ENCODE measurements at places on chromosomes 5 and 9.

DNA sequence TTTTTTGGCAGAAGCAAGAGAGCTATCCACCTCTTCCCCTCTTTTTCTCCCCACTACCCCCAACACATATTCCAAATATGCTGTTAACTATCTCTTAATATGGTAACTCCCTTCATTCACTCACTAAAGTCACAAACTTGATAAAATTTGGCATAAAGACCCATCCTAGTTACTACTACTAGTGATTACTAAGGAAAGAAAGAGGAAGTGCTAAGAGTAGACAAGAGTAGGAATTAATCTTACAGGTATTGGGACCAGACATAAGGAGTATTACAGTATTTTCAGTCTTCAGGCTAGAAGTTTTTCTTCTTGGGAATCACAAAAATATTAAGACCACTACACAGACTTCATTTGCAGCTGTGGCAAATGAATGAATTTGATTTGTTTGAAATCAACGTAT lies 2.2 kb downstream of the ADAMTS6 start:
- no peak for DNase-seq

GRCh38 chr5:16450163-16450562 lies 15.4 kb downstream of the ZNF622 start:
- DNase-seq: no peak

DNA sequence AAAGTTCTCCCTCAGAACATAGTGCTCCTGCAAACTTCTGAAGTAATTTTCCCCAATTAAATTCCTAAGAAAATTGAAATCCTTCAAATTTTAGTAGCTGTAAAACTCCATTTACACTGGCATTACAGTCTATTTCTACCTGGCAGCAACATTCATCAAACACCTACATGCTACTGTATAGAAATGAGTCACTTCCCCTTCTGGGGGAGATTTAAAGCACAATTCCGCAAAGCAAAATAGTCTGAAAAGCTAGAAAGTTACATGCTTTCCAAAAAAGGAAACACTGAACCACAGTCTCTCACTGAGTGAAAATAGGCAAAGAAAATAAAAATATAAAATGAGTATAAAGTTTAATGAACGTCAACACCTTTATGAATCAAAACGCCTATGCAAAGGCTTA lies 43.3 kb downstream of the MCTP1 start:
- no peak for DNase-seq

DNA sequence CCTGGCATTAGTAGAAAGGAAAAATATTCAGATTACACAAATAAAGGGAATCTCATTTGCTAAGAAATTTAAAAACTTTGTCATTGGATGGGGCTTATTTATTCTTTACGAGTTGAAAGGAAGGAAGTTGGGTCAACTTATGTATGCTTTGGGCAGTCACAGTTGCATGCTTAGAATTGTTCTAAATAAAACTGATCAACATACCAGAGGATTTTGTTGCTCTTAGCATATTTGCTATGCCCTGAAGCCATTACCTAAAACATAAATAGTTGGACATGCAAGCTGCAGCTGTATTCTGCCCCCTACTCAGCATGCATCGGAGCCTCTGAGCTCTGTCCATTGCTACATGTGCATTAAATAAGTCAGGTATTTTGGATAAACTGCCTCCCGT lies 172.7 kb upstream of the MEF2C start:
- DNase-seq: no peak

DNA sequence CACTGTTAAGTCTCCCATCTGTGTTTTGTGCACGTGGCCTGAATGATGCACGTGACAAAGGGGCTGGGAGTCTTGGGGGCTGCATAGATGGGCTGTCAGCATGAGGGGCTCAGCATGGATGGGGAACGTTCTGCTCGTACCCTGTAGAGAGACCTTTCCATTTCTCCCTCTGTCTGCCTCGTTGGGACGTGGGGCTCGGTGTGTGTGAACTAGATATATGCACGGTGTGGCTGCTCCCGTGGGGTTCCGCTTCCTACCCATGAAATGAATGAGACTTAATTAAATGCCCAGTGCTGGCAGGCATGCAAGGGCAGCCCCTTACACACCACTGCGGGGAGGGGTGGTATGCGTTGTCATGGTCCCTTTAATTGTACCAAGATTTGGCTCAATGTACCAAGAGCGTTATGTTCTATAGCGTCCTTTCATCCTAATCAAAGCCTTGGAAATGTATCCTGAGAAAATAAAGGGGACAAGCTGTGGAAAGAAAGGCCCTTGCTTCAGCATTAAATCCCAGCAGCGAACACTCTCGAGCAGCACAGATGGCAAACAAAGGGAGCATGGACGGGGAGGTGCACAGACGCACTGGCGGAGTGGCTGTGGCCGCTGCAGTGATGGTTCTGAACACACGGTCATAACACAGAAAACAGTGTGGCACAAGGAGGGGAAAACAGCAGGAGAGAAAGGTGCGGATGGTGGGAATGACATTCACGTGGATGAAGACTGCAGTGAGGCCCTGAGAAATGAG lies 66.8 kb downstream of the RASGEF1C start:
- no peak for DNase-seq

DNA sequence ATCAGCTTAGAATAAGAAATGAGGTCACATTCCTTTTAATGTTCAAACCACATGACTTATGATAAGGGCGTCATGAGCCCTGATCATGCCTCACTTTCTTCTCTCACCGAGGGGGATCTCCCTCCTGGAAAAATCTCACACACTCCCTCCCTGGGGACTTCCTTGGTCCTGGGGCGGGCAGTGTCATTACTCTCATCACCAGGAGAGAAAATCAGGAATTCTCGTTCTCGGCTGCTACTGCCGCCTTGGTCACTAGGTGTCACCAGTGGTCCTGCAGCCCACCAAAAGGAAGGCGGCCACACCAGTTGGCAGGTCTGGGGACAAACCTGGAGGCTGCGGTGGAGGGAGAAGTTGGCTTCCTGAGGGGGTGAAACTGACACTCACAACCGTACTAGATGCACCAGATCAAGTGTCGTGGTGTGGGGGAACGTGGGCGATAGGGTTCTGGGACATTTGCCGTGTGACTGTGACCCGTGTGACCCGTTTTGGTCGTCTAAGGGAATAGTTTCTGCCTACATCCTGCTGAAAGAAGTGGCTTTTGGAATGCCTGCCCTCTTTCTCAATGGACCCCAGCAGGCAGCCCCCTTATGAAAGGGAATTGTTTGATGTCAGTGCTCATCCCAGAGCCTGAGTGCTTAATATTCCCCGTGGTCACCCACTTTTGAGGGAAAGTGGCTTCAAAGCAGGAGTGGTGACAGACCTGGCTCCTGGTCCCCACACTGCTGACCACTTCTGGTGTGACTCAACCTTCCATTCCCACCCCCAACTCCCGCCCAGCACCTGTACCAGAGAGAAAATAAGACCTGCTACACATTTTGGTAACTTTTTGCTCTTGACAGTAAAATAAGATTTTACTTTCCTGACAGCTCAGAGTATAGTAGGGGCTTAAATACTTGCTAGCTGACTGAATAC lies 63.2 kb downstream of the ACER2 start:
- no peak for DNase-seq

DNA sequence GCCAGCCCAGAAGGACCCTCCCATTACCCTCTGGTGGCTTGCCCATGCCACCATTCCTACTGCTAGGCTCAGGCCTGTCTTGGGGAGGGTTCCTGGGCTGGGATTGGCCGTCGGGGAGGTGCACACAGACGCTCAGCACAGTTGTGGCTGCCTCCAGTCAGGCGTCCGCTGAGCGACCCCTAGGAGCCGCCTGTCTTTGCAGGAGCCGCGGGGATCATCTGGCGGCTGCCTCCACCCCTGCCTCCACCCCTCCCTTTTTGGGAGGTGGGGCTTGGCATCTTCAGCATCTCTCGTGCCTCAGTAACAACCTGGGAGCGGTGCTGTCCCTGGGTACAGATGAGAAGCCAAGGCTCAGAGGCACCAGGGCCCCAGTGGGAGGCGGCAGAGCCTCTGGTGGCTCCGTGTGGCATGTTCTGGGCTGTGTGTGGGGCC lies 39.6 kb downstream of the RXRA start:
- DNase-seq: no peak

DNA sequence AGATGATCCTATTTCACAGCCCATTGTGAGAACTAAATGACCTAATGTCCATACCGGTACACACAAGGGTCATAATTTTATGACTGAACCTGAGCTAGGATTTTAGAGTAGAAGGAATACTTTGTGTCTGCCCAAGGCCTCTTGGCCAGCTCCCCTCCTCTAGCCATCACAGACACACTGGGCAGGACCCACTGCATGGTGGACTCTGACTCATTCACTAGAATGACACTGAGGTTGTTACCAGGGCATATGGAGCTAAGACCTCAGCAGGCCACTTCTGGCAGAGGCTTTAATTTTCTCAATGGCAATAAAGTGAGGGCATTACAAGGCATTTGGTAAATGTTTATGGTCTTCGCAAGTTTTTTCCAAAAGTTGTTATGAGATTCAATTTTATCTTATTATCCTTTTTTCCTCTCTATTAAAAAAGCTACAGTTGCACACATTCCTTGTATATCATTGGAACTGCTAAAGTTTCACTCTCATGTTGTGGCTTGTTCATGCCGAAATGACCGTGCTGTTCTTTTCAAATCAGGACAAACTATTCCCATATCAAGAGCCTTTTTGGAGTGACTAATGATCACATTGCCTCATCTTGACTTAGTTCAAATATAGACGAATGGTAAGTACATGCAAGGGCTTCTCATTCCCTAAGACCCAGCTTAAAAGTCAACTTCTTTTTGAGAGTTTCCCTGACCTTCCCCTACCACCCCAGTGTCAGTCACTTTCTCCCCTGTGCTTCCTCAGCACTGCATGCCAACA lies 595.7 kb downstream of the ACTL7B start:
- no peak for DNase-seq

GRCh38 chr9:122370303-122370702 lies 521 bp upstream of the PTGS1 start:
- DNase-seq: no peak

DNA sequence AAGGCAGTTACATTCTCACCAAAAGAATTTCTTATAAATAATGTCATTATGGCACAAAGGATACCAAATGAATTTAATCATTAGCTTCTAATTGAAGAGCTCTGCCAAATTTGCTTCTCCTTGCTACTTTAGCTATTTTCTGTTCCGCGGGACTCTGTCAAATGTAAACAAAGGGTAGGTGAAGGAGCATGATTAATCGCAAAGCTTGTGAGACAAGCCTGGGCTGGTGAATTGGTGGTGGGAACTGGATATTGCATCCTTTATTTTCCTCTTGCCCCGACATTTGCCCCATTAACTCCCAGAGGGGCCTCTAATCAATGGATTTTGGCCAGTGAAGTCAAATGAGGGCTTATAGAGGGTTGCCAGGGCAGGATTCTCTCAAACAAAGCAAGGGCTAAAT lies 234.2 kb upstream of the RFX3 start:
- DNase-seq: no peak

DNA sequence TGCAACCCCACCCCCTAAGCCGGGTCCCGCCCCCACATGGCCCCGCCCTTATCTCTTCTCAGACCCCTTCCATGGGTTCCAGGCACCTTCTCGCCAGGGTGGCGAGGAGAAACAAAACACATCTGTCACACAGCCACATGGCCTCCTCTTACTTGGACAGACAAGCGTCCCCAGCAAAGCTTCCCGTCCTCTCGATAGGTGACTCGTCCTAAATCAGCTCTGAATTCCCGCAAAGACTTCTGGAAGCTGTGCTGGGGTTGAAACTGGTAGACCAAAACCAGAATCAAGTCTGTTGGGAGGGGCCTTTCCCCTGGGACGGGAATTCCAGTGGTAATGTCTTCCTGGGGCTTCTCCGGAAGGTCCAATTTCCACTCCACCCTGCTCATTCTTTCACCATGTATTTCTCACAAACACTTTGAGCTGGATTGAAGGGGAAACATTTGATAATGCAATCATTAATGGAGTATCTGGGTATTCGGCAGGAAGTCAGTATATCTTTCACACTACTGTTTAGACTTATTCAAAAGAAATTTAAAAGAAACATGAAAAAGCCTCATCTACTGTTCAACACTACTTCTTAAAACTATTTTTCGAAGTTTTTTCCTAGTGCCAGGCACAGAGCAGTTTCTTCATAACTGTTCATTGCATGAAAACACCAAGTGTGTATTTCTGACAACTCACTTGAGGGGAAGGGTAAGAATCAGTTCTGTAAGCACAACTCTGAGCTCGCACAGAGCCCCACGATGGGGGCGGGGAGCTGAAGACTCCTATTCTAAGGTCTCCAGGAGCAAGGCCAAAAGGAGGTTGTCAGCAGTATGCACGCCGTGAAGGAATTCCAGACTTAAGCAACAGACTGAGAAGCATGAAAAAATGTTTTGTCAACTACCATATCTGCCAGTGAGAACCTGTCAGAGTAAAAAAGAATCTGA lies 644 bp upstream of the CTNNAL1 start:
- DNase-seq: no peak

DNA sequence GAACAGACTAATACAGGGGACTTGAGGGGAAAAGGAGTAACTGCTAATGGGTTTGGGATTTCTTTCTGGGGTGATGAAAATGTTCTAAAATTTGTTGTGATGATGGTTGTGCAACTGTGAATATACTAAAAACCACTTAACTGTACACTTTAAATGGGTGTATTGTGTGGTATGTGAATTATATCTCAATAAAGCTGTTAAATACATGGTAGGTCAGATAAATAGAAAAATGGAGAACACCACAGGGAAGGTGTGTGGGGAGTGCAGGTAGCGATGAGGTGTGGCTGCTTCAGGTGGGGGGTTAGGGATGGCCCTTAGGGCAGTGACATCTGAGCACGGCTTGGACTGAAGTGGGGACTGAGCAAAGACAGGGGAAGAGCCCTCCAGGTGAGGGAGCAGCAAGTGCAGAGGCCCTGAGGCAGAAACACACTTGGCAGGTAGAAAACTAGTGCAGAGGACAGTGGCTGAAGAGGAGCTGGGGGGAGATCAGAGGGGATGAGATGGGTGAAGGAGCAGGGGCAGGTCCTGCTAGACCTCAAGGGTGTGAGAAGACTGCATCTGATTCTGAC lies 20.9 kb downstream of the EEIG1 start:
- DNase-seq: no peak

DNA sequence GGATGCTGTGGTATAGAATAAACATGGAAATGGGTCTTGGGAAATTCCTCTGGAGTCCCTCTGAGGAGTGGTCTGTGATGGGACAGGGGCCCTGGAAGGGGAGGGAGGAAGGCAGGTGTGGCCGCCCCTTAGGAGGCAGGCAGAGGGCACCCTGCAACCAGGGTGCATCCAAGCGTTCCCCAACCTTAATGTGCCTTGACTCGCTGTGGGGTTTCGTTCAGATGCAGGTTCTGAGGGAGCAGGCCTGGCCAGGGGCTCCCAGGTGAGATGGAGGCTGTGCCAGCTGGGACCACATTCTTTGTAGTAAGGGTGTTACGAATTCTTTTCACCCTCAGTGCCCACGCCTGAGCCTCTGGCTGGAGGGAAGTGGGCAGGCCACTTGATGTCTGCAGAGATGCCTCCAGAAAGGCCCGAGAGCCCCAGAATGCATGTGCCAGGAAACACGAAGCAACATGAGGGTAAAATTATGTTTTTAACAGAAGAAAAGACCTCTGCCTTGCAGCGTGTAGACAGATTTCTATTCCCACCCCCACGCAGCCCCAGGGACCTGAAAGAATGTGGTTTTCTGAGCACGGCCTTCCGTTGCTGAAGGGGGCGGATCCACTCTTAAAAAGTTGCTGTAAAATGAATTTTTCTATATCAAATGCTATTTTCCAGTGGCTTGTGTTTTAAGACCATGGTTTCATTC lies 150.4 kb upstream of the IER5L start:
- DNase-seq: no peak

- no peak for DNase-seq
Observed at GRCh38 chr5:133029416-133029815, 3.1 kb upstream of the ZCCHC10 start.

All from stimulated activated CD8-positive, alpha-beta memory T cell treated with anti-CD3 and anti-CD28 coated beads, Interleukin-7, amount 100 ng/mL, for 1 hour (primary cell).